ENCODE measurements at places on chromosomes 5 and 9.

DNA sequence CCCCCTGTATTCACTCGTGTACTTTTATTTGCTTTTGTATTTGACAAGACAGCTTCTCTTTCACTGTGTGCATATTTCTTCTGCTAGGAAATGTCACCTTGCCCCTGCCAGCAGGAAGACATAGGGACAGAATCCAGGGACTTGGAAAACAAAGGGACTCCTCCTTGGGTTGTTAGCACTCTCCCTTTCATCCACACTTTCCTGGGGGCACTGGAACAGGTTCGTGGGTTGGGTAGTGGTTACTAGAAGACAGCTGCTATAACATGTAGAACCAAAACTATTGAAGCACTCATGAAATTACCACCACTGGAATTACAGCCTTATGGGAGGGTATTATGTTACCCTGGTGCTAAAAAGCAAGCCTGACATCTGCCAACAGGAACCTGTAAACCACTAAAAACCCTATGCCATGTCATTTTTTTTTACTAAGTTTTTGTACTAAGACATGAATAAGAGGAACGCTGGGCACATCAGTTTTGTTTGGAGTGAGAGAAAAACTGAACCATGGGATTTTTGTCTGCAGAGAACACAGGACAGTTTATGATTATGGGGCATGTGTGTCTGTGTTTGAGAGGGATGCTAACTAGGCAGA, 4.7 kb upstream of the CCL28 start:
- DNase-seq = no peak

GRCh38 chr5:111147502-111147901, 55.4 kb downstream of the WDR36 start:
- DNase-seq = no peak

DNA sequence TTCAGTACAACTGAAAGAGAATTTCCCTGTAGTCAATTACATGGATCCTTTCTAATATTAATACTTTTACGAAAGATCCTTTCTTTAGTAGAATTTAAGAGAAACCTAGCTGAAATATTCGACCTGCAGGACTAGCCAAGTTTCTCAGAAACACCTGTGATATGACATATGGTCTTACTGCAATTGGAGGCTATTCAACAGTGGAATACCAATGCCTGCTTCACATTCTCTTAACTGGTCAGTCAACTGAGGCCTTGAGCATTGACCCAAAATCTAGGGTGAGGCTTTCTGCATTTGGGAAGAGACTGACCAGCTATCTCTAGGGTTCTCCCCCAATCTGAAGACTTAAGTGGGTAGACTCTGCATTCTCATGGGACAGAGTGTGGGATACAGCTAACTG, 12.3 kb downstream of the UBE2QL1 start:
- no peak for DNase-seq

- DNase-seq = no peak
Observed at GRCh38 chr5:13249854-13250253, 694.6 kb downstream of the DNAH5 start.

DNA sequence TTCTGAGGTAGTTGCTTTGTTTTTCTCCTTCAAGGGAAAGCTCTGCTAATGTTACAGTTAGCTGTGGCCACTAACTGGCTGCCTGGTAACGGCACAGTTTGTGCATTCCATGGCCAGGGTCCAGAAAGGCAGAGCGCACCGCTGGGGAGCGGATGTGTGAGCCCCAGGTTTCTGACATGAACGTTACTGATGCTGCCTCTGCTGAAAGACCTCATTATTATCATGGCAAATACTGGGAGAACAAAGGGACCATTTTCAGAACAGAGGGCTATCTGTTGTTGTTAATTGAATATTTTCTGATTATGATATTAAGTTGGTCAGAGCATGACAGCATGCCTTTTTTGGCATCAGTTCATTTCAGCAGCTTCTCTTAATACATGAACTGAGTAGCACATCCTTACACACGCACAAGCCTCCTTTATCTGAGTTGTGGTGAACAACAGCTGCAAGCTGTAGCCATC, 134.1 kb downstream of the NUDT12 start:
- DNase-seq = peak; percentile 92

DNA sequence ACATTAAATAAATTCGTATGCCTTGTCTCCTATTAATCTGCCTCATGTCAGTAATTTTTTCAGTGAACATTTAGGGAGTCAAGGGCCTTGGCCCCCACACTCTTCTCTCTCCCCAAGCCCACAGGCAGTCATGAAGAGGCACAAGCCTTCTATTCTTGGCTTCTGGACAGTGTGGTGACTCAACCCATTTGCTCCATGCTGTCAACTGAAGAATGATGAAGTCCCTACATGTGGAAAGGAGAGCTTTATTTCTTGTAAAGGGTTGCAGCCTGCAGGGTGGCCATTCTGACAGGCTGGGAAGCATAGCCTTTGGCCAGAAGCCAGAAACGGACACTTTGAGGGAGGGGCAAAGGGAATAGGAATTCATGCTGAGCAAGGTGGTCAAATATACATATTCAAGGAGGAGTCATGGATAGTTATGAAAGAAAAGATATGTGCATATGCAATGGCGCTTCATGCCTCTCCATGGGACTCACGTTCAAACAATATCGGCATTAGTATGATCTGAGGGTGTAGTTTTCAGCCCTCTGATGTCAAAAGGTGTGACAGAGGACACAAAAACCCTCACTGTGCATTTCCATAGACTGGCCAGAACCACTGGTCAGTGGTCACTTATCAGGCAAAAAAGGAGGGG, 31.3 kb downstream of the ANKRA2 start:
- peak; percentile 52 for DNase-seq

- no peak for DNase-seq
Observed at GRCh38 chr9:6893350-6894131, 135.8 kb downstream of the KDM4C start.

- DNase-seq = no peak
Observed at GRCh38 chr5:125894383-125894782, 528.8 kb upstream of the GRAMD2B start.

GRCh38 chr5:14687023-14687665, 22.6 kb downstream of the OTULIN start:
- DNase-seq = peak; percentile 63

GRCh38 chr9:120862452-120862851, 14.5 kb downstream of the PHF19 start:
- DNase-seq = no peak

DNA sequence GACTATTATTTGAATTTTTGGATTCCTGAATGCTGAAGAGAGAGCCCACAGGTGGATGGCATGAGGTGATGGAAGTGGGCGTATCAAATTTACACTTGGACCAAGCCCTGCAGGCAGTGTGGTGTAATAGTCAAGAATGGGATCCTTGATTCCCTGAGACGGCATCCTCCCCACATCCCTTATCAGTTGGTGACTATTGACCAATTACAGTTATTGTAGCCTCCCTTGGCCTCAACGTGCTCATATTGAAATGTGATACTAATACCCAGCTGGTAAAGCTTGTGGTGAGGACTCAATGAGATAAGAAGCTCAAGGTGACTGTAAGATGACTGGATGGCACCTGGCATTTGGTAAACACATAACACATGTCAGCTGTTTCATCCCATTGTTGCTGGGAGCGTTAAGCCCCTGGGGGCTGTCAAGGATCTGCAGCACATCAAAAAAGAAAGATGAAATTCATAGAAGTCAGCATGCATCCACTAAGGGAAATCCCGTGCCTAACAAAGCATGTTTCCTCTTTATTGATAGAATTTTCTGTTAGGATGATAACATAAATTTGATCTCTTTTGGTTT, 65.6 kb upstream of the IRX2 start:
- DNase-seq = no peak

GRCh38 chr5:139789845-139790189, 5.8 kb upstream of the PSD2 start:
- no peak for DNase-seq

DNA sequence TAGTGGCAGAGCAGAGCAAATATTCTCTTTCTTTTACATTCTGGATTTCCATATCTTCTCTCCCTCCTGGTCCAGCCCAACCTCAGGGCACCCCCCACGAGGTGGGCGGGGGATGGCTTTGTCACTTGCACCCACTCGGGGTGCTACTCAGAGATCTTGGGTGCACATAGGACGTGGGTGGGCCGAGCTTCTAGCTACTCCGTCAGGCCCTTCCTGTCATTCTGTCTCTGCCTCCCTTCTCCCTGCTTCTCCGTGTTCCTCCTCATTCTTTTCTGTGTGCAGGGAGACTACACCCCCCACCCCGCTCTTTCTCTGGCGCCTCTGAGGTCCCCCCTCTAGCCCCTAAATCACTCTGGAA, 19.5 kb downstream of the PCDHGC5 start:
- DNase-seq = no peak

DNA sequence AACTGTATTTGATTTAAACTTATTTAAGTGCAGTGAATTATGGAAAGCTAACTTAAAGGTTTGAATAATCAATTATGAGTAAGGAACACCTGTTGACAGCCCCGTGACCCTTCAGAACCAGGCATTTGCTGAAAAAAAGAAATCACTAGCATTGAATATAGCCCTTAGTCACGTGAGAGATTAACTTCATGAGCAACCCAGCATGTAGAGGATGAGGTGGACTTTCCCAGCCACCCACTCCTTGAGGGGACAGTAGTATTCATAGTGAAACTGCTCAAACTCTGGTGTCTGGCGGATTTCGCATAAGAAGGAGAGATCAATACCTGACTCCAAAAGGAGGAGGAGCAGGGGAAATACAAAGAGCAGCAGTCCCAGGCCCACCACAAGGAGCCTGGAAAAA, 184.8 kb upstream of the RASEF start:
- no peak for DNase-seq

DNA sequence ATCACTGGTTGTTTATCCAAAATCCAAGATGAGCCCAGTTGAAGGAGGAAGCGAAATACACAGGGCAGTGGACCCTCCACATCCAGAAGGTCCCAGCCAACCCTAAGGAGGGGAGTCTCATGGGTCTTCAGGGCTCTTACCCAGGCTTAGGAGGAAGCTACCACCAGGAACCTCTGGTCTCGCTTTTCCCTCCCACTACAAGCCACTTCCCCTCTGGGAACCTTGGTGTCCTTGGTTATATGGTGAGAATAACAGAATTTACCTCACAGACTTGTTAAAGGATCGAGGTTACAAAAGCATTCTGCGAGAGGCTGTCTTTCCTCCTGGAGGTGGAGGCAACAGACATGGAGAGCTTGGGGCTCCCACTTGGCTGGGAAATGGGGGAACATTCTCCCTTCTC, 3.4 kb downstream of the HIGD2A start:
- no peak for DNase-seq

Measured in EH (cell line).